GM12864 (cell line): ENCODE measurements at places on chromosomes 4 and X.

DNA sequence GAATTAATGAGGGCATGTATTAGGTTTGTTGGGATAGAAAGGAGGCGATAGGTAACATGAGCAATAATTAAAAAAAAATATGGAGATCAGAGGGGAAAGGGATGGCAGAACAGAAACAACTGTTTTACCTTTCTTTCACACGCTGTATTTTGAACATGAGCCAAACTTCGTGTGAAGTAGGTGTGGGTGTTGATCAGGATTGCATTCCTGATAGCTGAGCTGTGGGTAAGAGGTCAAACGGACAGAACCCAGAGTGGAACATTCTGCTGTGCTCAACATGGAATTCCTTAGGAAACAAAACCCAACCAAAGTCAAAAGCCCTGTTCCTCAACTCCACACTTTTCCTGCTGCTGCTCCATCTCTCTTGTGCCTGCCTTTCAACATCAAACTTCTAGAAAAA is 162.5 kb upstream of the CASK start:
- DNase-seq = no peak

GRCh38 chrX:40920351-40920750 is 164.9 kb upstream of the USP9X start:
- no peak for DNase-seq

- no peak for DNase-seq
Measured at GRCh38 chr4:15188605-15189539, 186.6 kb downstream of the CPEB2 start.

- no peak for DNase-seq
Measured at GRCh38 chr4:77169481-77169880, 12.5 kb downstream of the CCNG2 start.

GRCh38 chr4:126354784-126355183 is 1040.0 kb downstream of the FAT4 start:
- DNase-seq = no peak

- no peak for DNase-seq
Measured at GRCh38 chrX:153460826-153461225, 9.6 kb downstream of the HAUS7 start.
